ENCODE measurements at places on chromosomes 3 and 15.

GRCh38 chr3:194348354-194348753 is 2.8 kb downstream of the CPN2 start:
- no peak for DNase-seq

DNA sequence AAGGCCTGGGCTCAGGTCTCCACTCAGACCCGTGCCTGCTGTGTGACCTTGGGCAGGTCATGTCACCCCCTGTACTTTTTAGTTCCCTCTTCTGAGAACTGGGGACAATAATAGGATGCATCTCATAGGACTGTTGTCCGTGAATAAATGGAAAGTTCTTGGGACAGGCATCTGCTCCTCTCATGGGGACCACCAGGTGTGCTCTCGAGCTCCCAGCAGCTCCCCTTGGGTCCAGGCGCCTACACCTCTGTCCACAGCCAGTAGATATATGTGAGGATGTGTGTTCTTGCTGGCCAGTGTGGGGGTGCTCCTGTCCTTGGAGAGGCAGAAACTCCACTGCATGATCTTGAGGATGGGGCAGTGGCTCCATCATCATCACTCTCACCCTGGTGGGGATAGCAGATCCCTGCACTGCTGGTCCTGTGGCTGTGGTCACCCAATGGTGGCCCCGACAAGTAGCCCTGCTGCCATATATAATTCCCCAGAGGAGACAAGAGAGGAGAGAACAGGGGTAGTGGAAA is 257.6 kb upstream of the TLE3 start:
- no peak for DNase-seq

- no peak for DNase-seq
Observed at GRCh38 chr3:116474032-116474780, 28.9 kb upstream of the LSAMP start.

- no peak for DNase-seq
Observed at GRCh38 chr3:66372681-66373350, 128.0 kb downstream of the LRIG1 start.

DNA sequence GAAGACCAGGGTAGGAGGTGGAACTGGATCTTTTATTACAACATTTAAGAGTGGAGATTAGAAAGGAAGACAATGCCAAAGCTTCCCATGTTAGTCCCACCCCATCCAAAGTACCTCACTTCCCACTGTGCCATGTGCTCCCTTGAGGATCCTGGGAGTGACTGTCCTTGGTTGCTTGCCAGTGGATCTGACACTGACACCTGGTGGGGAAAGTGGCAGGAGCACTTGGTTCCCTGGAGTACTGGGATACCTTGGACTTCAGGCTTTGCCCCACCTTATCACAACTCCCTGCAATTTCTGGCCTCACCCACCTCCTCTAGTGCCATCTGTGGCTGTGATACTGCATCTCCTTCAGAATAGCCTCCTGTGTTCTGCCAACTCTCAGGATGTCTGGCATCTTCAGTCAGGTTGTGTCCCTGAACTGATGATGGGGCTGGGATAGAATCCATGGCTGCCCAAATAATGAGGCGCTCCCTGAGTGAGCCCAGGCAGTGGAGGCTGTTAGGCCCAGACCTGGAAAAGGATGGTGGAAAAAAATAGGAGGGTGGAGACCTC is 1.3 kb downstream of the ELL3 start:
- no peak for DNase-seq

GRCh38 chr3:99637368-99638111 is 854 bp upstream of the COL8A1 start:
- no peak for DNase-seq

- DNase-seq, result no peak
Observed at GRCh38 chr3:155891321-155891720, 20.9 kb downstream of the GMPS start.

GRCh38 chr15:34056911-34057310 is 17.9 kb upstream of the AVEN start:
- no peak for DNase-seq

- no peak for DNase-seq
Observed at GRCh38 chr3:126146525-126147146, 33.8 kb downstream of the ALDH1L1 start.

Data from muscle of arm (tissue), 14 donors.